Activated T-helper 2 cell treated with anti-CD3 and anti-CD28 coated beads, Interferon-gamma antibody, Interleukin-2, Interleukin-4, amounts not matched to agents 10 μg/mL and 5 μg/mL and 100 μg/mL, durations not matched to agents 14 hours and 24 hours and 36 hours (primary cell): ENCODE measurements at places on chromosomes 7 and 10.

- no peak for DNase-seq
Measured at GRCh38 chr10:11325817-11326216, 285.6 kb downstream of the USP6NL start.

DNA sequence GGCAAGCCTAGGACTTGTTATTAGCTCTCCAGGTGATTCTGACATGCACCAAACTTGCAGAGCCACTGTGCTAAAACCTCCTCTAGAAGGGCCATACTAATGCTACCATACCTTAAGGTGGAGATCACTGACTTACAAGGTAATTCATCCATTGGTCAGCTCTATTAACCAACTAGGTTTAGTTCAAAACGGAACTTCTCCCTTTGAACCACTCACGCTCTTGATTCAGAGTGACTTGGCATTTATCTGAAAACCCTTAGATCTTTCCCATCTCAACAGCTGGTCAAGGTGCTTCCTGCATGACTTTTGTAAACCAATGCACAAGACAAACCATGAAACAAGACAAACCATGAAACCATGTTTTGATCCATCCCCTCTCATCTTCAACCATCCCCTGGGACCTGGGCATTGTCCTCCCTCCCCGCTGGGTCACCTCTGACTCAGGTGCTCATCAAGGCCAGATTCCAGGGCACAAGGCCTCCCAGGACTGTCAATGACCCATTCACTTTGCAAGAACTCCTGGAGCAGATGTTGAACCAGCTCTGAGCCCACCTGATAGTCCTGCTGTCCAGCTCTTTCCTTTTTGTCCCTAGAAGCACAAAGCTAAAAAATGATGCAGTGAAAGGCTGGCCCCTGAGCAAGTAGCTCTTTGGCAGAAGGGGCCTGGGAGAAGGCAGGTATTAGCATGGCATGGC lies 18.8 kb downstream of the IMPDH1 start:
- DNase-seq: no peak

DNA sequence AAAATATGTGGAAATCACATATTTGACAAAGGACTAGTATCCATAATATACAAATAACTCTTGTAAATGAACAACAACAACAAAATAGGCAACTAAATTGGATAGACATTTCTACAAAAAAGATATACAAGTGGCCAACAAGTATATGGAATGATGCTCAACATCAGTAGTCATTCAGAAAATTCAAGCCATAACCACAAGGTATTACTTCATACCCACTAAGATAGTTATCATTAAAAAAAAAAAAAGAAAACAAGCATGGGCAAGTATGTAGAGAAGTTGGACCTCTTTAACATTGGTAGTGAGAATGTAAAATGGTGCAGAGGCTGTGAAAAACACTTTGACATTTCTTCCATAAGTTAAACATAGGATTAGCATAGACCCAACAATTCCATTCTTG lies 80.8 kb downstream of the CYP26A1 start:
- no peak for DNase-seq

DNA sequence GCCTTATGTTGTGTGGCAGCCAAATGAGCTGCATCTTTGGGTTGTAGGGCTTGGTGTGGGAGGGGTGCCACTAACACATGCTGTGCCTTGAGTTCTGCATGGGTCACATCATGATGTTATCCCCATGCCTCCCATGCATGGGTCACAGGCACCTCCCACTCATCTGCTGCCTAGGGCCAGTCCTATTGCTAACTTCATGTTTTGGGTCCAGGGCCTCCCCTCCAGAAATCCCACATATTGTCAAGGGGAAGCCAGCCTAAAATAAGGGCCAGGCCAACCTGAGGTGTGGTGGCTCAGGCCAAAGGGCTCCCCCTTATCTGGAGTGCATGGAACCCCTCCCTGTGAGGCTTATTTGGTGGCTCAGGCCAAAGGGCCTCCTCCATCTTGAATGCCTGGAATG lies 299.0 kb downstream of the RPS24 start:
- DNase-seq: no peak

- DNase-seq: no peak
Measured at GRCh38 chr10:58795560-58795959, 282.9 kb downstream of the BICC1 start.

DNA sequence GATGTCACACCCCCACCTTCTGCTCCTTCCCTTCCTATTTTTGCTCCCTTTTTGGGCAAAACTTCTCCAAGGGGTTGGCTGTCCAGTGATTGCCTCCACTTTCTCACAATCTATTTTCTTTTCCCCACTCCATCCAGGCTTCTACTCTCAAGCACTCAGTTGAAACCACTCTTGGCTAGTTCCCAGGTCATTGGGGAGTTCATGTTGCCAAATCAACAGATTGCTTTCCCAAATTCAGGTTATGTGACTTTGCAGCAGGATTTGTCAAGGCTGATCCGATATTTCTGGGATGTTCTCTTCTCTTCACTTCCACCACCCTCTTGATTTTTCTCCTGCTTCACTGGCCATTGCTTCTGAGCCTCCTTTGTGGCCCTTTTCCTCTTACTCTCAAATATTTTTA lies 258.7 kb upstream of the SLC26A5 start:
- no peak for DNase-seq
